ENCODE measurements at places on chromosomes 5 and 9.

DNA sequence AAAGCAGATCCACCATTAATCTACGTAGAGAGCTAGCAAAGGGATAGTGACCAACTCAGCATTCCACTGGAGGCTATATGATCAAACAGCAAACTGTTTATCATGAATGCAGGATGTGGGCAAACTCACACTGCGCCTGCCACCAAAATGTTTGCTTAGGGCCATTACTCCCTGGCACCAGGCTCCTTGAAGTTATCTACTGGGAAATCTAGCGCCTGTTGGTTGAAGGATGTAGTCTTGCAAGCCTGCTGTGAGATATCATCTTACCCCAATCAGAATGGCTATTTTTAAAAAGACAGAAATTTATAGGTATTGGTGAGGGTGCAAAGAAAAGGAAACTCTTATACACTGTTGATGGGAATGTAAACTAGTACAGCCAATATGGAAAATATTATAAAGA is 332.5 kb upstream of the RPS23 start:
- DNase-seq, result no peak

- DNase-seq, result peak; percentile 65
Observed at GRCh38 chr5:26482810-26483375, 555.5 kb downstream of the CDH9 start.

DNA sequence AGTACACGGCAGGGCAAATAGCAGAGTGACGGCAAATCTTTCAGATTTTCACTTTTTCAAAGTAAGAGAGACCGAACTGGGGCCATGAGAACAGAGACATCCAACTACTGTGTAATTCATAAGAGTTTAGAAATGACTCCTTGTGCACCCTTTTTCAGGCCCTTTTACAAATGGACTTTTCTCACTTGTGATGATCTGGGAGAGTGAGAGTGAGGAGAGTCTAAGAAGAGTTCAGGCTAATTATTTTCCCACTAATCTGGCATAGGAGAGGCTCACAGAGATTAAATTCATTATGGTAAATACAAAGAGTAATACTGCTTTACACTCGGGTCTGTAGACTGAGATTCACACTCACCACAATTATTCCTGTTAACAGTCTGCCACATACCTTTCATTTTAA is 880 bp upstream of the CCNG1 start:
- DNase-seq, result no peak

- no peak for DNase-seq
Observed at GRCh38 chr5:18546591-18546990, 912.3 kb downstream of the TAF11L14 start.

DNA sequence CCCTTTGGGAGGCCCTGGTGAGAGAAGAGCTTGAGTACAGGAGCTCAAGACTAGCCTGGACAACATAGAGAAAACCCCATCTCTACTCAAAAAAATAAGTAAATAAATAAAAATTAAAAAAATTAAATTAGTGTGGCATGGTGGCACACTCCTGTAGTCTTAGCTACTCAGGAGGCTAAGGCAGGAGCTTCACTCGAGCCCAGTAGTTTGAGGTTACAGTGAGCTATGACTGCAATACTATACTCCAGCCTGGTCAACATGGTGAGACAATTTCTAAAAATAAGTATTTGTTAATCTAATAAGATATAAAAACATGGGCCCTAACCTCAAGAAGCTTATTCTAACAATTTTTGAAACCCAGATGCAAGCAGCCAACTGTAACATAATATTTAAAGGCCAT is 7.6 kb downstream of the RNF38 start:
- DNase-seq, result no peak

DNA sequence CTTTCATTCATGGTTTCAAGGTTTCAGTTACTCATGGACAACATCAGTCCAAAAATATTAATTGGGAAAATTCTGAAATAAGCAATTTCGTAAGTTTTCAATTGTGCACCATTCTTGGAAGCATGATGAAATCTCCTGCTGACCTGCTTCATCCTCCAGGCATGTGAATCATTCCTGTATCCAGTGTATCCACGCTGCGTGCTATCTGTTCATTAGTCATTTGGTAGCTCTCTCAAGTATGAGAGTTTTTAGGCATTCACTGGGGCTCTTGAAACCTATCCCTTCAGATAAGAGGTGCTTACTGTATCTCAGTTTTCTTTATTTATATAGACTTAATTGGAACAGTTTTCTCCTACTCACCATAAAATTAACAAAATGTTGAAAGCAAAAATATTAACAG is 293.0 kb downstream of the CDH12 start:
- peak; percentile 96 for DNase-seq

DNA sequence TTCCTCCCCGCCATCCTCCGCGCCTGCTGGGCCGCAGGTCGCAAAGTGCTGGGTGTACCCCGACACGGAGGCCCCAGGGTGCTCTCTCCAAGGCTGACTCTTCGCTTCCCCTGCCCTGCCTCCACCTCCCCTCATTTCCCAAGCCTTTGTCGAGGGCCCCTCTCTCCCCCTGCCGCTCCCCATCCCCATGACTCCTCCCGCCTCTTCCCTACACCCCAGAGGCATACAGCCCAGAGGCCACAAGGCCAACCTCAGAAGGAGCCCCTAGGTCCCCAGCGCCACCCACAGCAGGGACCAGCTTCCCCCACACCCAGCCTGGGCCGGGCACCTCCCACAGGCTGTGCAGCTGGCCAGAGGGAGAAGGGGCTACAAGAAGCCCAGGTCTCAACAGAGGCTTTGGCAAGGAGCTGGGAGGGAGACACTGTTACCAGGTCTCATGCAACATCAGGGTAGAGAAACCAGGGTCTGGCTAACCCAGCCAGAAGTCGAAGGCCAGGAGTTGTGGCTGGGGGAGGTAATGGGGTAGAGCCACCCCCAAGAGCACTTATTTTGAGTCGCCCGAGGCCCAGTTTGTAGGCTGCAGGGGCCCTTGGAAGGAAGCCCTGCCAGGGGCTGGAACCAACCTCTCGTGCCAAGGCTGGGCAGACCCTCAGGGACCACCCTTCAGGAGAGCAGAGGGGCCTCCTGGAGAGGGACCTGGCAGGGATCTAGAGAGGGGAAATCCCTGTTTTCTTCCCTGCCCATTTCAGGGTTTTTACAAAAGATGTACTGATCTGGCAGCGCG is 24.5 kb upstream of the SARDH start:
- no peak for DNase-seq

- no peak for DNase-seq
Observed at GRCh38 chr5:52989781-52990527, 802 bp downstream of the ITGA2 start.

- no peak for DNase-seq
Observed at GRCh38 chr5:160395111-160395510, 4.7 kb downstream of the FAM200C start.

GRCh38 chr5:74562122-74562521 is 78.4 kb downstream of the ENC1 start:
- no peak for DNase-seq

DNA sequence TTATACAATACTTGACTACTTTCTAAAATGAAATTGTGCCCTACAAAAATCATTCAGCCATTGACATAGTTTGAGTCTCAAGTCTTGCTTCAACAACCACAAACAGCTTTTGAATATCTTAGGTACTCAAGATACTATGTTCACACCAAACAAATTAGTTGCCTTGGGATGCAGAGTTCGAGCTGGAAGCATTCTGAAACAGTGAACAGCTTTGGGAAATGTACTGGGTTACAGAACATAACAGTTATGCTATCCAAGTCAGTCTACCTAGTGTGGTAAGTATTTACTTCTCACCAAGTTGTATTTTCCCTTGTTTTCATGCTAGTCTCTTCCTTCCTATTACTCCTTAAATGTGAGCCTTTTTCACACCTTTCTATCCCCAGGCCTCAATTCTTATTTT is 143.2 kb downstream of the SSBP2 start:
- DNase-seq, result no peak

GRCh38 chr9:111037356-111037707 is 938 bp downstream of the LPAR1 start:
- DNase-seq, result no peak

- DNase-seq, result no peak
Observed at GRCh38 chr5:81785322-81785721, 34.4 kb upstream of the SSBP2 start.

- DNase-seq, result no peak
Observed at GRCh38 chr9:128205296-128205944, 2.2 kb downstream of the DNM1 start.

DNA sequence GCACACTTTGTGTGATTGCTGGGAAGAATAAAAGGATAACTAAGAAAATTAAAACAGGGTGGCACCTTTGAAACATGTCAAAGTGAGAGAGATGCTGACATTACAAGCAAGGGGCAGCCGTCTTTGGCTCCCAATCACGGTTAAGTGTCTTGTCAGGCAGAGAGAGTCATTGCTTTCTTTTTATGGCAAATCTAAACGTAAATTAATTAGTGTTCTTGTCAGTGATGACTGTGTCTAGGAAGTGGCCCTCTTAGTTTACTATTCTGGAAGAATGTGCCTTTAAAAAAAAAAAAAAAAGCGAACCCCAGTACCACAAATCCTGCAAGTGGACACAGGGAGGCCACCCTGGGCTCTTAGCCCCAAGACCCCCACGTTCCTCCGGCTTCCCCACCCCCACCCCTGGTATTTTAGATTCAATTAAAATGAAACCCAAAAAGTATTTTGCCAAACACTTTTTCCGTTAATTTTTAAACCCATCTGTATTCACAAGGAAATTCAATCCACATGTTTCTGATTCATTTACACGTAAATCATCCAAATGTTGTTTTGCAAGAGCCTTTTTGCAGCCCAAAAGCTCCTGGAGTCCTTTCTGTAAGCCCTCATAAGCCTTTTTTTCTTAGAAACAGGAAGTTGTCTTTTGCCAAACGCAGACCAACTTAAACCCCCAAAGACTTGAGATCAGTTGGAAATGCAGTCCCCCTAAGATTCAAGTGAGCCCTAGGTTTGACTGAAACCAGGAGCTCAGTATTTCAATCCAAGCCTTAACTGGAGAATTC is 399.3 kb downstream of the EBF1 start:
- peak; percentile 70 for DNase-seq

DNA sequence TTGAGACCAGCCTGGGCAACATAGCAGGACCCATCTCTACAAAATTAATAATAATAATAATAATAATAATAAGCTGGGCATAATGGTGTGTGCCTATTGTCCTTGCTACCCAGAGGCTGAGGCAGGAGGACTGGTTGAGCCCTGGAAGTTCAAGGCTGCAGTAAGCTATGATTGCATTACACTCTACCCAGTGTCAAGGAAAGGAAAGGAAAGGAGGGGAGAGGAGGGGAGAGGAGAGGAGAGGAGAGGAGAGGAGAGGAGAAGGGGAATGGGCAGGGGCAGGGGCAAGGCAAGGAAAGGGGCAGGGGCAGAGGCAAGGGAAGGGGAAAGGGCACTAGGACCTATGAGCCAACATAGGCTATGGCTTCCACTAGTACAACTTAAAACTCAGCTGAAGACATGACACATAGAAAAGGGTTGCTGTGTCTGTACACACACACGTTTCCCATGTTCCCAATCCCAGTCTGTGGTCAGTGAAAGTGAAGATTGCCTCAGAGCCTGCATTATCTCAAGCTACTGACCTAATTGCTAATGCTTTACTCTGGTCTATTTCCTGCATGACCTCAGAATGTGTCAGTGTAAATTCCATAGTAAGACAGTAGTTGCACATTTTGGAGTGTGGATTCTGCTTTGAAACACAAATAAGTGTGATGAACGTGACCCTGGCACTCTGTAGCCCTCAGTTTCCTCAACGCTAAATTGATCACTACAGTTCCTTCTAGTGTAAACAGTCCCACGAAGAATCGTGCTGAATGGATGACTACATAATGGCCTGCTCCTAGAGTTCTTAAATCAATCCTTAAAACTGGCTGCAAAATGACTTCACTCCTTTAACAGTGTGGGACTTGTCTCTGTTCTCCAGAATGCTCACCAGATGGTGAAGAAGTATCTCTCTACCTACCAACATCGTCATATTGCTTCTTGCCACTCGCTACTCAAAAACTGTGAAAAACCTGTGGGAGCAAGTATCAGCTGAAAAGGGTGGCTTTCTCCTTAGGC is 497.0 kb downstream of the RAB3C start:
- DNase-seq, result peak; percentile 96

GRCh38 chr9:116632990-116633838 is 53.9 kb upstream of the TRIM32 start:
- DNase-seq, result peak; percentile 51

DNA sequence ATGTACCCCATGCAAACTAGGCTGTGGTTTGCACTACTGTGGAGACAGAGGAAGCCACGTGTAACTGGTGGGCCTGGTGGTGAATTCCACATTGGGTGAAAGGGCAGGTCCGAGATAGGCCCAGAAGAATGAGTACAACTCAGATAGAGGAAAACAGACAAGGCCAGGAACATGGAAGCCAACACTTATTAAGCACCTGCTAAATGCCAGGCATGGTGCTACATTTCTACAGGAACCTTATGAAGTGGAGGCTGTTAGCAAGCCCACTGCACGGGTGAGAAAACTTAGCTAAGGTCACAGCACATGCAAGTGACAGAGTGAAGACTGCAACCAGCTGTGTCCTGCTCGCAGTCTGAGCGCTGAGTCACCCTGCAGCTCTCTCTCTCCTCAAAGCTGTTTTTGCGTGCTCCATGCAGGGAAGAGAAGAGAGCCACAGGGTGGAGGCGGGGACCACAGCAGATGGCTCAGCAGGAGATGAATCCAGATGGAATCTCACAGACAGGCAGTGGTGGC is 65.5 kb upstream of the SPTLC1 start:
- DNase-seq, result peak; percentile 32

- DNase-seq, result peak; percentile 67
Observed at GRCh38 chr5:135456238-135457099, 4.3 kb upstream of the TIFAB start.

Data from HS-5 (cell line).